ENCODE measurements at places on chromosomes 2 and 18. TPM values are rescaled to one million over a fixed set of nuclear protein-coding genes. Genes with fewer than 3 reads are reported as not detected.

DCC gene
- total RNA-seq, result not detected

CAPN14 gene
- total RNA-seq, result 0.12 TPM

RNU2-63P gene
- not detected for total RNA-seq

TLX2 gene
- not detected for total RNA-seq

FAM237A gene
- not detected for total RNA-seq

KANSL3 gene
- 27.6 TPM for total RNA-seq

KRTCAP3 gene
- total RNA-seq, result not detected

SRD5A2 gene
- not detected for total RNA-seq

MLPH gene
- 37.0 TPM for total RNA-seq

RAB1A gene
- total RNA-seq, result 107 TPM

COL4A4 gene
- total RNA-seq, result 6.8 TPM

TMEM150A gene
- total RNA-seq, result 11.0 TPM

CCDC141 gene
- under 0.01 TPM for total RNA-seq

AKAIN1 gene
- total RNA-seq, result not detected

NYAP2 gene
- total RNA-seq, result not detected

TMEM247 gene
- not detected for total RNA-seq

DYNC1I2 gene
- total RNA-seq, result 96.5 TPM

TMEM182 gene
- total RNA-seq, result 0.94 TPM
